ENCODE measurements at places on chromosomes 4 and X.

DNA sequence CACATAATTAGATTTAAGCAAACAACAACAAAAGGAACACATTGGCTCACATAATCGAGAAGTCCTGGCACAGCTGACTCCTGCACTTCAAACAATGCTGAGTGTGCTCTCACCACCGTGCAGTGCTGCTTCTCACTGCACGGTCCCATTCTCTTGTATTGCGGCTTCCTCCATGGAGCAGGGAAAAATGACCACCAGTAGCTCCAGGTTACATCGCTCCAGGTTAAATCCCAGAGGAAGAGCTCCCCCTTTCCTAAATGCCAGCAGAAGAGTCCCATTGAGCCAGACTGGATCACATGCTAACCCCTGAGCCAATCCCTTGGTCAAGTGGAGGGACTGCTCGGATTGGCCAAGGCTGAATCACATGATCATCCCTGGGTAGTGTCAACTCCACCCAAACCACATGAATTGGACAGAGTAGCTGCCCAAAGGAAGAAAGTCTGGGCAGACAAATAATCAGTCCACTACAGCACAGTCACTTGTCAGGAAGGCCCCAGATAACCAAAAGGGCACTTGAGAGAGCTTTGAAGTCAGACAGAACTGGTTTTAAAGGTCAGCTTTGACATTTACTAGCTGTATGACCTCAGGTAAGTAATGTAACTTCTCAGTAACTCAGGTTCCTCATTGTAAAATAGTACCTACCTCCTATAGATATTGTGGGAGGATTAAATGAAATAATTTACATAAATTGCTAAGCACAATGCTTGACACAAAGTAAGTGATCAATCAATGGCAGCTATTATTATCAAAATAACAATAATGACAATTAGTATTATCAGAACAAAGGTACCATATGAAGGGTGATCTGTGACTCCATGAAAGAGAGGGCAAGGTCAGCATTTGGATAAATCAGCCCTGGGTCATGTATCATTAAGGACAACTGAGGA is 14.3 kb downstream of the TEC start:
- no peak overlapping the region for H3K4me3 ChIP-seq
- DNase-seq: no peak
- H3K27ac ChIP-seq: no peak overlapping the region
- no peaks in the 10 kb centered on the region for H3K27me3 ChIP-seq
- no peaks in the 10 kb centered on the region for H3K36me3 ChIP-seq

- no peaks in the 10 kb centered on the region for H3K27me3 ChIP-seq
- H3K27ac ChIP-seq: no peak overlapping the region
- H3K4me1 ChIP-seq: no peaks in the 10 kb centered on the region
- no peak overlapping the region for H3K4me3 ChIP-seq
Observed at GRCh38 chr4:119493419-119493818, 135.2 kb downstream of the PDE5A start.

DNA sequence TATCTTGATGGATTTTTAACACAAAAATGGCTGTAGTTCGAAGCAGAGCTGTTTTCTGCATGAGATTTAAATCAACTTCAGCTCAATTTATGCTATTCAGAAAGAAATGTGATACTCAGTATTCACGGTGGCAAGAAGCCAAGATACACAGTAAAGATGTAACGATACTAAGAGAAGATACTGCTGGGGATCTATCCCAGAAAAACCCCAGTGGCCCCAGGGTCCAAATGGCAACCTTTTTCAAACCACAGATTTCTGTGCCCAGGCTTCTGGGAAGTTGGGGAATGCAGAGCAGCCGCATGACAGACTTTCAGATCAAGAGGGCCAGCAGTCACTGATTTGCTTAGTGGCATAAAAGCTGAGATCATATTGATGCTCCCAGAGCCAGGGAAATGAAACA is 353.9 kb downstream of the AFF2 start:
- H3K27me3 ChIP-seq: no peaks in the 10 kb centered on the region
- DNase-seq: no peak
- no peaks in the 10 kb centered on the region for H3K4me1 ChIP-seq
- H3K27ac ChIP-seq: no peak overlapping the region

DNA sequence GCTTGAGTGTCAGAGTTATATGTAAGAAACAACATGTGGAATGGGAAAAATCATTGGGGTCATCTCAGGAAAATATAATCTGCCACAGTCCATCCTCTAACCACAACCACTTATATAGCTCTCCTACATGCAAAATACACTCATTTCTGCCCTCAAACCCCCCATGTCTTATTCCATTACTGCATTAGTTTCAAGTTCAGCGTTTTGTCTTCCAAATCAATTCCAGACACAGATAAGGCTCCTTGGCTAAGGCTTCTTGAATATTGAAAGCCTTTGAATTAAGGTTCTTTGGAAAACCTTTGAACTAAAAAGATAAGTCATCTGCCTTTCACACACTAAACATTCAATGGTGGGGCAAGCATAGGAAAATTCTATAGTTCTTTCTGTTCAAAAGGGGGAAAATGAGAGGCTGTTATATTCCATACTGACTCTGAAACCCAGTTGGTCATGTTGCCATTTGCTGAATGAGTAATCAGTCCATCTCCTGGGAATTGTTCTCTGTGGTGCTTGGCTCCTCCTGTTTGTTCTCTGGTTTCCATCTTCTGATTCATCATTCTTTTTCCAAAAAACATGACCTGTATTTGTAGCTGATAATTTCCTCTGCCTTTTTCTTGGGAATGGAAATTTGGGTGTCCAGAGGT is 218.7 kb downstream of the BMPR1B start:
- DNase-seq: no peak
- H3K4me3 ChIP-seq: no peak overlapping the region
- H3K4me1 ChIP-seq: no peaks in the 10 kb centered on the region
- H3K27ac ChIP-seq: no peak overlapping the region

DNA sequence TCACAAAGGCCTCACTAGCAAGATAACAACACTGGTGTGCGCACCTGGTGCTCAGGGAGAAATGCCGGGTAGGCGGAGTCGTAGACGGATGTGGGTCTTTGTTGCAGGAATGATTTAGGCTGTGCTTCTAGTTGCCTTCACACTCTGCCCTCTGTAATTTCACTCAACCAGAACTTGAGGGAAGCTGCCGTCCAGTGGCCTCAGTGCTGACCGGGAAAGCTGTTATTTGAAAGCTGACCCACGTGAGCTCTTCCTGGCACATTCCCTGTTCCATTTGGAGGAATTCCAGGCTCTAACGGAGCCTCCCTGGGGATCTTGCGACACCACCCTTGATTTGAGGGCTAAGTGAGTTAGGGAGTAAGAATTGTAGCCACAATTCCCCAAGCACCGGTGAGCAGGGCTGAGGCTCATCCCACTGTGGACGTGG is 15.9 kb downstream of the SH3TC1 start:
- H3K27ac ChIP-seq: peak overlapping the region; percentile 5
- H3K4me3 ChIP-seq: no peak overlapping the region
- DNase-seq: no peak
- no peaks in the 10 kb centered on the region for H3K36me3 ChIP-seq

- no peak for DNase-seq
- no peak overlapping the region for H3K4me3 ChIP-seq
- H3K27me3 ChIP-seq: no peaks in the 10 kb centered on the region
- H3K4me1 ChIP-seq: no peaks in the 10 kb centered on the region
- H3K36me3 ChIP-seq: no peaks in the 10 kb centered on the region
Observed at GRCh38 chr4:101238706-101239105, 108.6 kb downstream of the PPP3CA start.

DNA sequence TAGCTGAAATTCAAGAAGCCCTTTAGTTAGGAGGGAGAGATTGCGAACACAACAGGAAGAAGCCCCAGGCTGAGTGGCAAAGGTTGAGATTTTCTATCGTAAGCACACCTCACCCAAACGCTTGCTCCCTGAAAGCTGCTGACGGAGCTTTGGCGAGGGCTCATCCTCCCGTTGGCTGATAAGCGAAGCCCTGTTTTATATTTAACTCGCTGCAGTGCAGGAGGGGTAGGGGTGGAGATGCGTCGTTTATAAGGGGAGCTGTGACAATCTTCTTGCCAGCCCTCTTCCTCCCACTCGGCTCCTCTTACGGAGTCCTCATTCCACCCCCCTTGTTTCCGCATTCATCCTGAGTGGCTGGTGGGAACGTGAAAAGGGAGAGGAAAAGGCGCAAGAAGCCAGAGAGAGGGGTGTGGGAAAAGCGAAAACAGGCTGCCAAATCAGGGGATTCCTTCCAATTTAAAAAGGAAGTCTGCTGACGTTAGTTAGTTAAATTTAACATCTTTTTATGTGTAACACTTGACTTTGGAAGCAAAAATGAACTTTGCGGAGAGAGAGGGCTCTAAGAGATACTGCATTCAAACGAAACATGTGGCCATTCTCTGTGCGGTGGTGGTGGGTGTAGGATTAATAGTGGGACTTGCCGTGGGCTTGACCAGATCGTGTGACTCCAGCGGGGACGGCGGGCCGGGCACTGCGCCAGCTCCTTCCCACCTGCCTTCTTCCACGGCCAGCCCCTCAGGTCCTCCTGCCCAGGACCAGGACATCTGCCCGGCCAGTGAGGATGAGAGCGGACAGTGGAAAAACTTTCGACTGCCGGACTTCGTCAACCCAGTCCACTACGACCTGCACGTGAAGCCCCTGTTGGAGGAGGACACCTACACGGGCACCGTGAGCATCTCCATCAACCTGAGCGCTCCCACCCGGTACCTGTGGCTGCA is at the start of gene ENPEP:
ENPEP (plus strand) TSS at position 275 of the 938 bp plus-strand sequence; CDS start at position 535, 260 bp downstream.
- no peaks in the 10 kb centered on the region for H3K36me3 ChIP-seq
- DNase-seq: no peak
- peak within 1 kb of the TSS; percentile 71 for H3K27ac ChIP-seq
- H3K4me1 ChIP-seq: no peaks in the 10 kb centered on the region
- peak within 1 kb of the TSS; percentile 52 for H3K4me3 ChIP-seq

GRCh38 chr4:2290974-2291704 is 29.2 kb upstream of the MXD4 start:
- no peaks in the 10 kb centered on the region for H3K36me3 ChIP-seq
- no peak for DNase-seq
- no peaks in the 10 kb centered on the region for H3K27me3 ChIP-seq
- H3K4me3 ChIP-seq: no peak overlapping the region
- H3K4me1 ChIP-seq: no peaks in the 10 kb centered on the region
- no peak overlapping the region for H3K27ac ChIP-seq

GRCh38 chrX:135521405-135522131 is 1.1 kb downstream of the INTS6L start:
- peak overlapping the region; percentile 61 for H3K4me3 ChIP-seq
- no peaks in the 10 kb centered on the region for H3K36me3 ChIP-seq
- no peaks in the 10 kb centered on the region for H3K4me1 ChIP-seq

DNA sequence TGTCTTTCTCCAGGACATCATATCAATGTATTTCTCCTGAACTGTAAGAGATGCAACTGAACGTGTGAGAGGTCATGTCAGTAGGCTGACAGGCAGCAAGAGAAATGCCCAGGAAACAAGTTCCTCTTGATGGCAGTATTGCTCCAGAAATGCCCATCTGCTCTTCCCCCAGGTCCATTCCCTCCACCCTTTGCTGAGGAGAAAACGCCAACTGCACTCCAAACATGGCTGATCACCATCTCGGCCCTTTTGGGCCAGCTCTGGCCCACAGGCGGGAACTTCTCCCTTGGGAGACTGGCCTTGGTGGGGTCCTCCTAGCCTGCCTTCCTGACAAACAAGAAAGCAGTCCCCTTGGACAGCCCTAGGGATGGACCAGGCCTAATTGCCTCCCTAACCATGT is 276.5 kb upstream of the AGTR2 start:
- H3K36me3 ChIP-seq: no peaks in the 10 kb centered on the region
- no peaks in the 10 kb centered on the region for H3K4me1 ChIP-seq
- H3K27ac ChIP-seq: no peak overlapping the region
- no peak for DNase-seq
- no peaks in the 10 kb centered on the region for H3K27me3 ChIP-seq
- H3K4me3 ChIP-seq: no peak overlapping the region

- H3K4me3 ChIP-seq: peak overlapping the region; percentile 29
- peaks cover 42% of the 10 kb centered on the region for H3K27me3 ChIP-seq
- H3K36me3 ChIP-seq: no peaks in the 10 kb centered on the region
- no peaks in the 10 kb centered on the region for H3K4me1 ChIP-seq
Observed at GRCh38 chrX:153999359-154000037, 20.2 kb downstream of the IRAK1 start.

- no peak overlapping the region for H3K27ac ChIP-seq
- no peak for DNase-seq
- no peak overlapping the region for H3K4me3 ChIP-seq
- no peaks in the 10 kb centered on the region for H3K36me3 ChIP-seq
Observed at GRCh38 chrX:23952391-23952790, 44.6 kb downstream of the CXorf58 start.

- no peak overlapping the region for H3K27ac ChIP-seq
- H3K4me3 ChIP-seq: no peak overlapping the region
- no peak for DNase-seq
- H3K4me1 ChIP-seq: no peaks in the 10 kb centered on the region
- no peaks in the 10 kb centered on the region for H3K27me3 ChIP-seq
- no peaks in the 10 kb centered on the region for H3K36me3 ChIP-seq
Observed at GRCh38 chr4:27759611-27760575, 899.3 kb downstream of the STIM2 start.

DNA sequence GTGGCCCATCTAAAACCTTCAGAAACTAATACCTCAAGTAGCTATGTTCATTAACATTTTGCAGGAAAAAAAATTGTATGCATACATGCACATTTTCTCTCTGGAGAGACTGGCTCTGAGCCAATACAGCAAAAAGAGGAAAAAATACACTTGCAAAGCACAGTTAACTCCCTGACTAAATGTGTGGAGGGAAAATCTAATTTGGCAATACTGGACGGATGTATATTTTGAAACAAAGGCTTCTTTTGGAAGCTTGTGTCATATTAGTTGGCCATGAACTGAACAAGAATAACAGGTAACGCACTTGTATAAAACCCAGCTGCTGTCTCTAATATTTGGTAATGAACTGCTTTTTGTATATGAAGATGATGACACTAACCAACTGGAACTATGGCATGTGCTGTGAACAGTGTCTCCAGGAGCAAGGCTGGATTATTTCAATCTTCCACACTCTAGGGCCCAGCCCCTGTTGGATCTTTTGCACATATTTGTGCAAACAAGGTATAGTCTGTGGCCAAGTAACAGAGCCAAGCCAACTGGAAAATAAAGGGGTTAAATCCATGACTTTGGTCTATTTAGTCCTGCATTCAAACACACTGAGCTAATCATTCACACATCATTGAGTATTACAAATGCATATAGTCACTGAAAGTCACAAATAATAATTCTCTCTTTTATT is 67.9 kb upstream of the NRK start:
- H3K27me3 ChIP-seq: peaks cover 26% of the 10 kb centered on the region
- H3K4me3 ChIP-seq: no peak overlapping the region
- H3K36me3 ChIP-seq: no peaks in the 10 kb centered on the region
- DNase-seq: no peak
- H3K4me1 ChIP-seq: no peaks in the 10 kb centered on the region

- H3K27ac ChIP-seq: no peak overlapping the region
- no peak for DNase-seq
- no peaks in the 10 kb centered on the region for H3K4me1 ChIP-seq
Observed at GRCh38 chr4:24057915-24058559, 168.2 kb upstream of the PPARGC1A start.

- no peaks in the 10 kb centered on the region for H3K4me1 ChIP-seq
- no peak for DNase-seq
- H3K36me3 ChIP-seq: no peaks in the 10 kb centered on the region
- H3K27ac ChIP-seq: peak overlapping the region; percentile 85
- H3K27me3 ChIP-seq: no peaks in the 10 kb centered on the region
- no peak overlapping the region for H3K4me3 ChIP-seq
Observed at GRCh38 chr4:8536467-8536866, 43.7 kb upstream of the GPR78 start.

GRCh38 chr4:48227662-48228061 is 42.0 kb downstream of the TEC start:
- H3K4me3 ChIP-seq: no peak overlapping the region
- no peaks in the 10 kb centered on the region for H3K36me3 ChIP-seq
- DNase-seq: no peak

All from breast epithelium (tissue), 4 donors.